ENCODE measurements at places on chromosomes 7 and 10.

DNA sequence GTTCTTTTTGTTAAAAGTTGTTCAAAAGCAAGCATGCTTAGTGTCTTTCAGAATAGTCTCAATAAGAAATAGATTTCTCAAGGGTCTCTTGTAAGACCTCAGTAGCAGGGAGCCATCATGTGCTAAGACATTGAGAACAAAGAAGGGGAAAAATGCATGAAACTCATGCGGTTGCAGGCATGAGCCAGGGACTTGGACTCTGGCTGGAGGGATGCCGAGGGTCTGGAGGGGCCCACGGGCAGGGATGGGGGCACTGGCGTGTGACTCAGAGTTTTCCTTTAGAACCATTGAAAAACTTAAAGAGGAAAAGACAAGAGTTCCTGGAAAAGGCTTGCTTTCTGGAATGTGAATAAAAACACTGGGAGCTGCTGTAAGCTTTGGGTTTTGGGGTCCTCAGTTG lies 253.3 kb downstream of the CCDC3 start:
- DNase-seq: no peak

- no peak for DNase-seq
Measured at GRCh38 chr7:26525398-26526264, 234.0 kb downstream of the SNX10 start.

DNA sequence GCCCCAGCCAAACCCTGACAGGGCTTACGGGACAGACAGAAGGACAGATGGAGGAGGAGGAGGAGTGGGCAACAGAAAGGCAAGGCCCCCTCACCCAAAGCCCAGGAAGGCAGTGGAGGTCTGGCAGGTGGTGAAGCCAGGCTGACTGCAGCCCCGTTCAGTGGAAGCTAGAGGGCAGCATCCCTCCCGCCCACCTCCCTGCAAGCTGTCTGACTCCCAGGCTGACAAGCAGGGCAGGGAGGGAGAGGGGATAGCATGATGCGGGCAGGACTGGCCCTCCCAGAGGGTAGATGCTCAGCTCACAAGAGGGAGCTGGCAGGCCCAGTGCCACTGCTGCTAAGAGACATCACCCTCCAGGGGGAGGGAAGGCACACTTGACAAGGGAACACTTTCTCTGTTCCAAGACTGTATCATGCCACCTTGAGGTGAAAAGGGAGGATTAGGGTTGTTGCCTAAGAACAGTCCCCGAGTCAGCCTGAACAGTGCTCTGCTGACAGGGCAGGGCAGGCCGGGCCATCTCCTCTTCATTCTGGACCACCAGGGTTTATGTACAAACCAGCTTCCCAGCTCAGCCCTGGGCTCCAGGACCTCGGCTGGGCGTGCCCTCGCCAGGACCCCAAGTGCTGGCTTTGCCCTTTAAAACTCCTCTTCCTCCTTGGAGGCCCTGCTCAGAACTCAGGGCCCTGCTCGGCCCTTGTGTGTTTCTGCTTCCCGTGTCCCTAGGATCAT lies 61.8 kb downstream of the RASGEF1A start:
- peak; percentile 67 for DNase-seq

DNA sequence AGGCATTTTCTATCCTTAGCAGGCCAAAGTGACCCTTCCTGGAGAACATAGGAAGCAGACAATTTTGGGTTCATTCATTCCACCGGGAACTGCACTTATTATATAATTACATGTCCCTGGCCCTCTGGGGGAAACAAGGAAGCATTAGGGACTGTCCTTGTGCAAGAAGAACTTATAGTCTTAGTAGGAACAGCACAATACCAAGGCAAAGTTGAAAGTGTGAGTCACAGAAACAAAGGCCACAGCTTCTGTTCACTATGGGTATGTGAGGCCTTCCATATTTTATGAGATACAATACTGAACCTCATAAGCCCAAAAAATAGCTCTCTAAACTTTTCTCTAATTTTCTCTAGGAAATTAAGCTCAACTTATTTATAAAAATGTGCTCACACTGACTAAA lies 18.4 kb upstream of the AKR1B10 start:
- DNase-seq: no peak

DNA sequence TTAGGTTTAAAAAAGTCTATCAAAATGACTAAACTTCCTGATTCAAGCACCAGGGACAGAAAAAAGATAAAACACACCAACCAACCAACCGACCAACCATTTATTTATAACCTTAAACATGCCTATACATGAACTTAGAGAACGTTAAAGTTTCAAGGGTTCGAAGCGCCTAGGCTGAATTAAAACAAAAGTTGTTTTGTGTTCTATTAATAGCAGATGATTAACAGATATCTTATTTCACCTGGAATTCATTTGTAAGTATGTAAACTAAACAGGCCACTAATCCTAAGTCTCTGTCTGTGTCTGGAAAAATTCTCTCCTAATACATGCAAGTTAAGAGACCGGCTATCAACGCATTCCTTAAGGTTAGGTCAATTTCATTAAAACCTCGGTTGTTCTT lies 1.4 kb downstream of the BAIAP2L1 start:
- no peak for DNase-seq

- no peak for DNase-seq
Measured at GRCh38 chr7:85564861-85565260, 378.0 kb upstream of the SEMA3D start.

DNA sequence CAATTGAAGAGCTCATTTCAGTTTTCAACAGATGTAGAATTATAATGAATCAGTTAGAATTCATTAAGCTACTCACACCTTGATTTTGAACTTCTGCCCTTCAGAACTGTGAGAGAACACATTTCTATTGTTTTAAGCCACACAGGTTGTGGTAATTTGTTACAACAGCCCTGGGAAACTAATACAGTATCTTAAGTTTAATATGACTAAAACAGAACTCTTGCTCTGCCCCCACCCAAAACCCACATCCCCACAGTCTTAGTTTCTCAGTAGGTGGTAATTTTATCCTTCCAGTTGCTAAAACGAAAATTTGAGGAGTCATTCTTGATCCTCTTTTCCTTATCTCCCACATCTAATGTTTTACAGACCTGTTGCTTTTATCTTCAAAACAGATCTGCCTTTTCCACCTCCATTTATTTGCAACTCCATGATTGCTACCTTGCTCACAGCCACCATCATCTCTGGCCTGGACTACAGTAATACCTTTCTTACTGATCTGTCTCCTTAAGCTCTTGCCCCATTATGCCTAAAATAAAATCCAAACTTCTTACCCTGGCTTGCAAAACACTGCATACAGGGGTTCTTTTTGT lies 72.8 kb upstream of the NXPH1 start:
- no peak for DNase-seq

DNA sequence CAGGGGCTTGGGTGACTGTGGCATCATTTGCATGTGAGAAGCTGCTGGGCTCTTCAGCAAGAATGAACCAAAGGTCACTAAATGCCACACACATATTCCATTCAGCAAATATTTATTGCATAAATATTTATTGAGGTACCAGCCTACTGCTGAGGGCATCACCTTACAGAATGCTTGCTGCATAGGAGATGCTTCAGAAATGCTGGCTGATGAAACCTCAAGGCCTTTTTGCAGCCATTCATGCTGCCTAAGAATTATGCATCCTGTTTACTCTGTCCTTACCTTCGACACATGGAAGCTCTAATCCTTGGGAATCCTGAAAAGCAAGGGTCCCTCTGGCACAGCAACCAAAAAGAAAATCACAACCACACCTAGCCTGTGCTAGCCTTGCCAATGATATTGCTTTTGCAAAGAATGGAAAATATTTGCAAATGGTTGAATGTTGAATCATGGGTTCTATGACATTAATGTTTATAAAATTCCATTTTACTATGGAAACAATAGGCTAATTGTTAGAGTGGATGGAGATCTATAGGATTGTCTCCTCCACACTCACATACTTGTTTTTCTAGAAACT lies 79.6 kb downstream of the PCGF5 start:
- no peak for DNase-seq

GRCh38 chr7:101197991-101198390 lies 2.8 kb downstream of the MOGAT3 start:
- no peak for DNase-seq

DNA sequence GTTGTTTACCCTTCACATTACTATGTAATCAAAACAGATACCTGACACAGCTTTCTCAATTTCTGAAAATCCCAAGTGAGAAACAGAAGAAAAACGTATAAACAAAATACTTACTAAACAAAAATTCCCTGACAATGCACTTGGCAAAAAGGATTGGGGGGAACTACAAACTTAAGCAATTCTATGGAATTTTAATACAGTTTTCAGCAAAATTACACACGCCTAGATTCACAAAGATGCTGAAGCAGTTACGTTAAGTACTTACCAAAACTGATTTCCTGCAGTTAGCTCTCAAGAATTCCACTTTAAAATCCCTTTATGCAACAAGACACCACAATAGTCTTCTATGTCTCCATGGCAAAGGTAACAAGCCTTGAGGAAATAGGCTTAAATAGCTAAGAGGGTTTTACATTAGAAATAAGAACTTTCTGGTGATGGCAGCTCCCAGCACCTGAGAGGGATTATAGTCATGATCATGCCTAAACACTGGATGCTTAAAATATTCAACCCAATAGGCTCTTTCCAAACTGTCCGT lies 10.8 kb downstream of the TOMM7 start:
- no peak for DNase-seq

- no peak for DNase-seq
Measured at GRCh38 chr10:71266147-71266917, 52.7 kb upstream of the SLC29A3 start.

GRCh38 chr10:132163278-132163765 lies 23.4 kb upstream of the DPYSL4 start:
- peak; percentile 59 for DNase-seq

- no peak for DNase-seq
Measured at GRCh38 chr7:47415318-47416212, 166.3 kb downstream of the TNS3 start.

- no peak for DNase-seq
Measured at GRCh38 chr7:142188846-142189245, 69.0 kb downstream of the PRSS58 start.

DNA sequence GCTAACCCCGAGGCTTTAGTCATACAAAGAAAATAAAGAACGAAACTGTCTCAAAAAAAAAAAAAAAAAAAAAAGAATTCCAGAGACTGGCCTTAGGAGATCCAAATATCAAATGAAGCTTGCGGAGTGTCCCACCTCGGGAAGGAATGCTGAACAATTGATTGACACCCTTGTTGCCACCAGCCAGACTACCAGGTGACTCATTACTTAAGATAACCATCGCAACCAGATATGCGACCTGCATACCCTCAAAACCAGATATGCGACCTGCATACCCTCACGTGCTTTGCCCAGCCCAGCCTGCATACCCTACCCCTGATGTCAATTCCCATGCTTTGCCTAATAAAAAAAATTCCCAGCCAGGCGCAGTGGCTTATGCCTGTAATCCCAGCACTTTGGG lies 2.7 kb upstream of the PRKRIP1 start:
- no peak for DNase-seq

GRCh38 chr10:127090138-127090537 lies 106.3 kb downstream of the INSYN2A start:
- DNase-seq: no peak

GRCh38 chr7:135744938-135745702 lies 3.5 kb downstream of the FAM180A start:
- DNase-seq: no peak

DNA sequence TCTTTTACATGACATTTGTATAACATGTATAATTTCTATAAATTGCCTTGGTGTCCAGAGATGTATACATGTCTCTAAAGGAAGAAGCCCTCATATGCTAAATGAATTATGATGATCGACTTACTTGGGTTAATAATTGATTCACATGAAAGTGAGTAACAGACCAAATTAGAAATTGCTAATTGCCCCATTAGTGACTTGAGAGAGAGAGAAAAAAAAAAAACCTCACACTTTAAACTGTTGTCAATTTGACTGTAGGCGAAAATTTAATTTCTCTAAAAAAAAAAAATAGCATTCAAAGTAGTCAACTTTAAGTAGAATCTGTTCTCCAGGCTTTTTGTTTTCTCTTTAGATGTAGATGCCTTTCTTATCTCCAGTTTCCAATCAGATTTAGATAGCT lies 383.3 kb downstream of the SH2D4B start:
- DNase-seq: no peak

GRCh38 chr10:93115661-93116383 lies 42.1 kb downstream of the CYP26A1 start:
- DNase-seq: peak; percentile 76

GRCh38 chr10:72285972-72286521 lies 12.3 kb downstream of the DDIT4 start:
- no peak for DNase-seq

GRCh38 chr7:84236398-84236797 lies 41.8 kb upstream of the SEMA3A start:
- DNase-seq: no peak

GRCh38 chr7:134328900-134329299 lies 12.2 kb upstream of the SLC35B4 start:
- DNase-seq: no peak

DNA sequence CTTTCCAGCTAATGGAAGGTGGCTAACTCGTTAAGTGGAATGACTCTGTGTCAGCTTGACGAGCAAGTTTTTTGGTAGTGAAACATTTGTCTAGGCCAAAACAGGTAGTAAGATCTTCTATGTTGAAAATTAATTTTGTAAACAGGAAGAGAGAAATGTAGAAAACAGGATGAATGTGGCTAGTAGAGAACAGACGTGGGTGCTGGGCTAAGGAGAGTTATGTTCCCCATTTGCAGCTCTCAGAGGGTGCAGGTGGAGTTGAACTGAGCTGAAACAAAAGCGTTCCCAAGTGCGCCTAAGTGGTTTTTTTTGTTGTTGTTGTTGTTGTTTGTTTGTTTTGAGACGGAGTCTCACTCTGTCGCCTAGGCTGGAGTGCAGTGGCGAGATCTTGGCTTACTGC lies 59.5 kb upstream of the SRPK2 start:
- no peak for DNase-seq

GRCh38 chr7:144379776-144380384 lies 23.6 kb downstream of the NOBOX start:
- no peak for DNase-seq

DNA sequence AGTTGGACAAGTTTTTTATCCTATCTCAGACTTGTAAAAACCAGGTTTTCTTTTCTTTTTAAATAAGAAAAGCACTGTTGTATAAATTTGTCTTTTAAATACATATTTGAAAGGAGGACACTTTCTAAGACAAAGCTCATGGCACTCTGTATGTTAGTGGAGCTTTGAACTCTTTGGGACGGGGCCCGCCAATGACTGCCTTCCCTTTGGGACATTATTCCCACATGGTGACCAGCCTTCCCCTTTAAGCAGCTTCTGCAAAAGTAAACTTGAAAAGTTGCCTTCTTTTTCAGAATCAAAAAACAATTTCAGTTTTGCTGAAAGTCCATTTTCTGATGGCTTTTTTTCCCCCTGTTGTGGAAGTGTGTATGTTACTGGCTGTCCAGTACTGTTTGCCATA lies 1.8 kb downstream of the CUX1 start:
- DNase-seq: no peak

Measured in endothelial cell (in vitro differentiated cells).